ENCODE measurements at places on chromosomes 5 and 9. TPM values are rescaled to one million over a fixed set of nuclear protein-coding genes. Genes with fewer than 3 reads are reported as not detected.

WDR38 gene
- total RNA-seq: not detected

TMOD1 gene
- 164 TPM for total RNA-seq

BHMT gene
- total RNA-seq: not detected

C9orf50 gene
- not detected for total RNA-seq

ITGA2 gene
- total RNA-seq: 0.46 TPM

ACSL6 gene
- 2.4 TPM for total RNA-seq

HRH2 gene
- 61.7 TPM for total RNA-seq

Measured in heart right ventricle (tissue), 16 donors.